Ureter (tissue), 1 donor: ENCODE measurements at places on chromosomes 4 and X. TPM values are rescaled to one million over a fixed set of nuclear protein-coding genes. Genes with fewer than 3 reads are reported as not detected.

The XIAP gene
- total RNA-seq, result 66.6 TPM

The ADGRG4 gene
- 1.0 TPM for total RNA-seq

The PRICKLE3 gene
- 24.7 TPM for total RNA-seq

The ENAM gene
- total RNA-seq, result 0.05 TPM

The CD99 gene
- 167 TPM for total RNA-seq

The SMARCAD1 gene
- total RNA-seq, result 39.7 TPM

The IL9R gene
- total RNA-seq, result 22.1 TPM
